ENCODE measurements at places on chromosomes 6 and 20. TPM values are rescaled to one million over a fixed set of nuclear protein-coding genes. Genes with fewer than 3 reads are reported as not detected.

DNA sequence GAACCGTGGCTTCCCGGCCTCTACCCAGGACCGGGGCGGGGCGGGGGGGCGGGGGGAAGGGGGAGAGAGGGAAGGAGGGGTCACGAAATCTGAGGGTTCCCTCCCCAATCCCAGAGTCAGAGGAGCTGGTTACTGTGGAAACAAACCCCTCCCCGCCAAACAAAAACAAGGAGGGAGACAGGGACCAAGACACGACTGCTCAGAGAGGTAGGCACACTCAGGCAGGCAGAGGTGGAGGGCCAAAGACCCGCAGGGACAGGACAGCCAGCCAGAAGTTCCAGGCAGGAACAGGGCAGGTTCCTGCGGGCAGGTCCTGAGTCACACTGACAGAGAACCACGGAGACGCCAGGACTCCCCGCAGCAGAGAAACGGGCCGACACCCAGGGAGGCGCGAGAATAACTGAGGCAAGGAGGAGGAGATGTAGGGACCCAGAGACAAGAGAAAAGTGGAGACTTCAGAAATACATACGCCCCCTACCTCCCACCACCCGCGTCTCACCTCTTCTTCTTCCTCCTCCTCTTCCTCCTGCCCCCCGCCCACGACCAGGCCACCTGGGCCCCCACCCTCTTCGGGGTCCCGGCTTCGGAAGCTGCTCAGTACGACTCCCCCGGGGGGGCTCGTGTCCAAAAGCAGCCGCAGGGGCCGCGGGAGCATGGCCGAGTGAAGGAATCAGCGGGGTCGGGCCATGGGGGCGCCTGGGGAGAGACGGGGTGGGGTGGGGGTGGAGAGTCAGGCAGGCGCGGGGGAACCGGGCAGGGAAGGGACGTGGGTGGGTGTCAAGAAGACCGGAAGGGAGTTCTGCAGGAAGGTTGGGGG, 578 bp downstream of the RGL2 start:
- H3K4me3 ChIP-seq: peak overlapping the region; percentile 89
- peak; percentile 79 for DNase-seq
- peaks cover 18% of the 10 kb centered on the region for H3K36me3 ChIP-seq
- H3K27me3 ChIP-seq: no peaks in the 10 kb centered on the region
- H3K27ac ChIP-seq: peak overlapping the region; percentile 96
- H3K4me1 ChIP-seq: peaks cover 25% of the 10 kb centered on the region

- H3K27me3 ChIP-seq: no peaks in the 10 kb centered on the region
- H3K36me3 ChIP-seq: no peaks in the 10 kb centered on the region
- no peak for DNase-seq
- no peak overlapping the region for H3K4me3 ChIP-seq
These were observed 9.2 kb downstream of the QKI start for GRCh38 chr6:163423696-163424095.

- H3K27ac ChIP-seq: no peak overlapping the region
- peak; percentile 53 for DNase-seq
- H3K36me3 ChIP-seq: no peaks in the 10 kb centered on the region
These were observed 118.9 kb downstream of the ARMC2 start for GRCh38 chr6:108966855-108967755.

DNA sequence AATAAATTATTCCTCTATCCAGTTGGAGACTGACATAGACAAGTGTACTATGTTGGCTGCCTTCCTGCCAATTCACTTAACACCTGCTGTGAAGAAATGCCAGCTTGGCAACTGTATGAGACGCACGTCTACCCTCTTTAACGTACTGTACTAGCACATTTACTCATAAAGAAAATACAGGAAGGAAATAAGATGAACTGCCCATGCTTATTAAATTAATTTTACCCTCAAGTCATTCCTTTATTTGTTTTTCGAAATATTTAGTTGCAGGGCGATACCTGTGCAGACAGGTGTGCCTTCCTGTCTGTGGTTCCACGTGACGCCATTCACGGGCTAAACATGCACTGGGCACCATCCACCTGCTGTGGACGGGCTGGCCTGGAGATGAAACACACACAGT, 52.0 kb downstream of the PSMG4 start:
- no peaks in the 10 kb centered on the region for H3K27me3 ChIP-seq
- no peak overlapping the region for H3K4me3 ChIP-seq
- no peak for DNase-seq
- no peak overlapping the region for H3K27ac ChIP-seq
- H3K36me3 ChIP-seq: no peaks in the 10 kb centered on the region

DNMT3B gene
- 2.0 TPM for total RNA-seq

Data from activated CD4-positive, alpha-beta memory T cell treated with anti-CD3 and anti-CD28 coated beads for 36 hours (primary cell).